ENCODE measurements at places on chromosomes 16 and 17.

DNA sequence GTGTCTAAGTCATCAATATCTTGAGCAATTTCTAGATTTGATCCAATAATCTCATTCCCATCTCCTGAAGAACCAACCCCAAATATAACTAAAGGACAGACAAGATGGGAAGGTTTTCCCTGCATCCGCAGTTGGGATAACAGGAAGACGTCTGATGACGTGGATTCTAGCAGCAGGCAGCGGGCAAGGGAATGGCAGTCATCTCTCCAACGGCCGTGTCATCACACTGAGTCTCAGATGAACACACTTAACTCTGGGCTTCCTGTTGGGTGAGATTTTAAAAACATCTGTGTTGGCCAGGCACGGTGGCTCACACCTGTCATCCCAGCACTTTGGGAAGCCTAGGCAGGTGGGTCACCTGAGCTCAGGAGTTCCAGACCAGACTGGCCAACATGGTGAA is 20.9 kb upstream of the TIMP2 start:
- DNase-seq, result no peak

DNA sequence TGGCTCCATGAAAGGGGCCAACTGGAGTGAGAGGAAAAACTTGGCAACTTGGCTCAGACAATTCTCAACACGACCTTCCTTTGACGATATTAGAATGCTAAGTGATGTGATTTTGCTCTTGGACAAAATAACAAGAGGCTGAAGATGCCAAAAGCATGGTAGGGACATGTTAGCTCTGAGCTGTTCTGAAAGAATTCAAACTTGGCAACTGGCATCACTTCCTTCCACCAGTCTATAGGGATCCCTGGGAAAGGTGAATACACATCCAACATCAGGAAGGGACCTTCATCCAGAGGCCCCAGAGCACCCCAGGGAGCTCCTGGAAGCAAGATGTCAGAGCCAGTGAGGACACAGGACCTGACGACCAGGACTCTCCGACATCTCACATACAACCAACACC is 4.3 kb downstream of the KRT37 start:
- DNase-seq, result no peak

DNA sequence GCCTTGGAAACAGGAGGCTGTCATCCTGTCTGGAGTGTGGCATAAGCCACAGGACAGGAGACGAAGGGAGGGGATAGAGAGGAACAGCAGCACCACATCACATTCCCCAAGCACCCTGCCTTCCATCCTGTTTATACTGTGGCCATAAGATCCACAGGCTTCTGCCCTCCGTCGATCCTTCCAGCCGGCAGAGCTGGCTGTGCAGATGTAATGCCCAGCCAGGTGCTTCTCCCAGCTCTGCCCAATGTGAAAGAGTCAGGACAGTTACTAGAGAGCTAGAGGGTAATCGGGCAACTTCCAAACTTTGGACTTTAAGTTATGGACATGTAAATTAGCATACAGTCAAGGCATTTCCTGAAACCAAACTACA is 368.4 kb downstream of the SOX9 start:
- no peak for DNase-seq

- no peak for DNase-seq
These were observed 164.6 kb downstream of the VPS53 start for GRCh38 chr17:550041-550398.

GRCh38 chr16:86528061-86528929 is 18.0 kb downstream of the FOXF1 start:
- no peak for DNase-seq

- peak; percentile 97 for DNase-seq
These were observed 90.5 kb upstream of the SOX9 start for GRCh38 chr17:72030067-72030899.

DNA sequence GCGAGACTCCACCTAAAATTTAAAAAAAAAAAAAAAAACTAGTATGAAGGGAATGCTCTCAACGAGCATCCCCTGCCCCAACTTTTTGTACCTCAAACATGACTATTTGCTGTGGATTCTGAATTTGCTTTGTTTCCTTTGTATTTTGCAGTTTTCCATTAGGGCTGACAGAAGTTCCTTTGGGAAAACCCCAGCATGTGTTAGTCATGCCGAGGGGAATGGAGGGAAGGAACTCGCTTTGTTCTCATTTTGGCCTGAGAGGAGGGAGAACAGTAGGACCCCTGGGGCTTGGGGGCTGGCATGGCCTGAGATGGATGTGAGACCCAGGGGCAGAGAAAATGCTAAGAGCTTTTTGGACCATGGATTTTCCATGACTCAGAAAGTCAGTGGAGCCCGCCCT is 20.5 kb downstream of the KRT9 start:
- no peak for DNase-seq

- peak; percentile 82 for DNase-seq
These were observed 2.7 kb downstream of the ZFPM1 start for GRCh38 chr16:88455610-88456355.

DNA sequence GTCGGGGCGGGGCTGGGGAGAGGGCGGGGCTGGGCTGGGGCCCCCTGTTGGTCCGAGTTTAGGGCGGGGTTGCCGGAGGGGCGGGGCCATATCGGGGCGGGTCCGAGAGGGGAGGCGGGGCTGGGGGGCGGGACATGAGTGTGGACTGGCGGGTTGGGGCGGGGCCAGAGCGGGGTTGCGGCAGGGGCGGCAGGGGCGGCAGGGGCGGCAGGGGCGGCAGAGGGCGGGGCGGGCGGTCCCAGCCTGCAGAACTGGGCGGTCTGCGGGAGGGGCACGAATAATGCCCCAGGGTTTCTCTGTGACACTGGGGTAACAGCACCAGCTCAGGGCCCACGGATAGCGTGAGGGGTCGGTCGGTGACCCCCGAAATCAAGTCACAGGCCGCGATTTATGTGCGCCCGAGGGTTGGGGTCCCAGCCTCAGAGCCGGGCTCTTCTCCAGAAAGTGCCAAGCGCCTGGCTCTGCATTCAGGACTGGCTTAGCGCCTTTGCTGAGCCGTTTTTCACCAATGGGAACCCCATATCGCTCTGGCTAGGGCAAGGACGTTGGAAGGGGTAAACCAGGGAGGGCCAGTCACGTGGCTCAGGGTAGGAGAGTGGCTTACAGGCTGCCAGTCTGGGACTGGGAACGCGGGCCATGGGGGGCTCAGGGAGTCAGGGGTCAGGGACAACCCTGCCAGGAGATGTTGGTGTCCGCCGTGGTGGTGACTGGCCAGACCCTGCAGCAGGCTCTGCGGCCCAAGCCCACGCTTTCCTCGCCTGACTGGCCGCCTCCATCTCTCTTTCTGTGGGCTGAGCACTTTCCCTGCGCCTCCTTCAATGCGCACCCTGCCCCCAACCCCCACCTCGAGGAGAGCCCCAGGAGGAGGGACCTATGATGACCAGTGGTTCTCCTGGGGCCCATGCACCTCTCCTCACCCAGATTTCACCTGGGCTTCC is 1.2 kb upstream of the METTL26 start:
- DNase-seq, result peak; percentile 56

DNA sequence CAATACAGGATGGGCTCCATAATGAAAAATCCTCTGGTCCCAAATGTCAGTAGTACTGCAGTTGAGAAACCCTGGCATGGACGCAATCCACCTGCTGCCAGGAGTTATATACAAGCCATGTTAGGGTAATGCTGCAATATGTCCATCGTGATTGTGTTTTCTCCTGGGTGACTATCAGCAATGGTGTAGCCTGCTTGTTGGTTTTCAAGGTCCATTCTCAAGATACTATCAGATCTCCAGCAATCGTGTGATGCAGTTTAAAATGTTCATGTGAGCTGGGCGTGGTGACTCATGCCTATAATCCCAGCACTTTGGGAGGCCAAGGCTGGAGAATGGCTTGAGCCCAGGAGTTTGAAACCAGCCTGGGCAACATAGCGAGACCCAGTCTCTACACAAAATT is 24.0 kb downstream of the ABCC1 start:
- no peak for DNase-seq

DNA sequence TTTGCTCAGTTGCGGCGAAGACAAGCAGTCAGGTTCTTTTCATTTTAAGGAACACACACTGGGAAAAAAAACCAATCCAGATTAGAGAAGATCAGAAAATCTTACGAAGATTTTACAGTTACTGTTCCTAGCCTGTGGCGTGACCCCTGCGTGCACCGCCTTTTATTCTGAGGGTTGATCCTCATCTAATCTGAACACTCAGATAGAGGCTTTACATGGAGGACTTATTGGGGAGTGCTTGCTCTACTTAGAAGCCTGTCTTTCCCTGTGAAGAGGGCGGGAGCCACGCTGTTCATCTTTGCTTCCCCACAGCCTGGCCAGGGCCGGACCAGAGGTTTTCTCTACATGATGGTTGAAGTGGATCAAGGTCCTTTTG is 1.4 kb downstream of the TBC1D24 start:
- DNase-seq, result no peak
